Natural killer cell (primary cell): ENCODE measurements at places on chromosomes 6 and 20. TPM values are rescaled to one million over a fixed set of nuclear protein-coding genes. Genes with fewer than 3 reads are reported as not detected.

- peak; percentile 56 for DNase-seq
Observed at GRCh38 chr6:42260972-42261371, 43.3 kb upstream of the MRPS10 start.

- DNase-seq, result peak; percentile 6
Observed at GRCh38 chr6:82364087-82365015, 734 bp downstream of the TPBG start.

- peak; percentile 81 for DNase-seq
Observed at GRCh38 chr6:52389626-52390360, 27.8 kb downstream of the PAQR8 start.

Gene HFE
- total RNA-seq, result 1.8 TPM

Gene GPANK1
- 18.2 TPM for total RNA-seq
